Immature natural killer cell (primary cell): ENCODE measurements at places on chromosomes 3 and 15. TPM values are rescaled to one million over a fixed set of nuclear protein-coding genes. Genes with fewer than 3 reads are reported as not detected.

- H3K4me1 ChIP-seq, result no peaks in the 10 kb centered on the region
- no peak overlapping the region for H3K4me3 ChIP-seq
- H3K27ac ChIP-seq, result no peak overlapping the region
- H3K27me3 ChIP-seq, result peaks cover 6% of the 10 kb centered on the region
Observed at GRCh38 chr15:74239051-74239705, 3.1 kb downstream of the CCDC33 start.

- H3K4me1 ChIP-seq, result peaks cover 3% of the 10 kb centered on the region
- H3K27ac ChIP-seq, result peak overlapping the region; percentile 1
- no peak overlapping the region for H3K4me3 ChIP-seq
- H3K27me3 ChIP-seq, result peaks cover 6% of the 10 kb centered on the region
- H3K36me3 ChIP-seq, result no peaks in the 10 kb centered on the region
Observed at GRCh38 chr3:51044982-51045381, 340.1 kb upstream of the MANF start.

DNA sequence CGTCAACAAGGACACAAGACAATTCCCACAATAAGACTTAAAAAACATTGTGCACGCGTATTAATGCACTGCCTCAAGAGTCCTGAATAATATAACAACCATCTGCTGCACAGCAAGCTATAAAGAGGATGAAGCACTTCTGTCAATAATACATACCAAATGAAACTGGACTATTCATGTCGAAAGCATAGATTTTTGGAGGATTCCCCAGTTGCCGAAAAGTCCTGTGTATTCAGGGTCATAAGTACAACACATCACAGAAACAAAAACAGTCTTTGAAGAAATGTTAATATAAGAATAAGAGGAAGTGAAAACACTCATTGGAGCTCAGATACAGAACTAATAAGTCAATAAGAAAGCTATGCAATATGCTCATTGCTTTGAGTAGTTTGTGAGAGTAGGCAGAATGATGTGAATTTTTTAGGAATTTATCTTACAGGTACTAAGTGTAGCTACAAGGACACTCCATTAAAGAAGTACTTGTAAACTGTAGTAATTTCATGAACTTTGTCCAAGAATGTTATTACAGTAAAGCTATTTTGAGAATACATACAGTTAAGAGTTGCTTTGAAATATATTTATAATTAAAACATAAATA lies 31.6 kb downstream of the CBLB start:
- no peak overlapping the region for H3K4me3 ChIP-seq
- peaks cover 59% of the 10 kb centered on the region for H3K4me1 ChIP-seq
- H3K27ac ChIP-seq, result peak overlapping the region; percentile 82
- peaks cover 40% of the 10 kb centered on the region for H3K36me3 ChIP-seq
- DNase-seq, result no peak

- H3K36me3 ChIP-seq, result no peaks in the 10 kb centered on the region
- no peaks in the 10 kb centered on the region for H3K4me1 ChIP-seq
- no peaks in the 10 kb centered on the region for H3K27me3 ChIP-seq
Observed at GRCh38 chr3:54360320-54360719, 238.0 kb downstream of the CACNA2D3 start.

GRCh38 chr3:174483254-174483653 lies 375.9 kb upstream of the NAALADL2 start:
- H3K27me3 ChIP-seq, result no peaks in the 10 kb centered on the region
- H3K4me3 ChIP-seq, result no peak overlapping the region
- DNase-seq, result no peak
- no peak overlapping the region for H3K27ac ChIP-seq
- no peaks in the 10 kb centered on the region for H3K36me3 ChIP-seq

- H3K36me3 ChIP-seq, result no peaks in the 10 kb centered on the region
- peaks cover 7% of the 10 kb centered on the region for H3K4me1 ChIP-seq
- no peak for DNase-seq
Observed at GRCh38 chr3:121752261-121752660, 2.7 kb upstream of the GOLGB1 start.

- no peaks in the 10 kb centered on the region for H3K27me3 ChIP-seq
- no peaks in the 10 kb centered on the region for H3K4me1 ChIP-seq
- DNase-seq, result no peak
- no peak overlapping the region for H3K4me3 ChIP-seq
Observed at GRCh38 chr15:39948817-39949216, 14.9 kb downstream of the EIF2AK4 start.

- no peaks in the 10 kb centered on the region for H3K4me1 ChIP-seq
- no peak for DNase-seq
- H3K27me3 ChIP-seq, result no peaks in the 10 kb centered on the region
- H3K4me3 ChIP-seq, result no peak overlapping the region
- no peaks in the 10 kb centered on the region for H3K36me3 ChIP-seq
Observed at GRCh38 chr15:88174571-88174970, 82.0 kb downstream of the NTRK3 start.

- H3K4me1 ChIP-seq, result peaks cover 14% of the 10 kb centered on the region
- DNase-seq, result no peak
- no peaks in the 10 kb centered on the region for H3K36me3 ChIP-seq
- H3K27me3 ChIP-seq, result peaks cover 2% of the 10 kb centered on the region
- H3K27ac ChIP-seq, result no peak overlapping the region
- H3K4me3 ChIP-seq, result no peak overlapping the region
Observed at GRCh38 chr3:29282427-29283230, 1.8 kb downstream of the RBMS3 start.

GRCh38 chr15:65231306-65231705 lies 20.0 kb upstream of the CILP start:
- no peaks in the 10 kb centered on the region for H3K4me1 ChIP-seq
- peaks cover 8% of the 10 kb centered on the region for H3K36me3 ChIP-seq
- no peak for DNase-seq
- no peaks in the 10 kb centered on the region for H3K27me3 ChIP-seq
- H3K27ac ChIP-seq, result no peak overlapping the region
- H3K4me3 ChIP-seq, result no peak overlapping the region

- no peaks in the 10 kb centered on the region for H3K36me3 ChIP-seq
- peak overlapping the region; percentile 76 for H3K27ac ChIP-seq
- peaks cover 9% of the 10 kb centered on the region for H3K27me3 ChIP-seq
- H3K4me3 ChIP-seq, result peak overlapping the region; percentile 90
Observed at GRCh38 chr3:149971403-149972075, 844 bp upstream of the PFN2 start.

GRCh38 chr3:184981071-184981470 lies 169.1 kb downstream of the VPS8 start:
- DNase-seq, result no peak
- H3K4me1 ChIP-seq, result peaks cover 4% of the 10 kb centered on the region
- H3K4me3 ChIP-seq, result no peak overlapping the region
- H3K36me3 ChIP-seq, result peaks cover 54% of the 10 kb centered on the region
- H3K27ac ChIP-seq, result no peak overlapping the region

DNA sequence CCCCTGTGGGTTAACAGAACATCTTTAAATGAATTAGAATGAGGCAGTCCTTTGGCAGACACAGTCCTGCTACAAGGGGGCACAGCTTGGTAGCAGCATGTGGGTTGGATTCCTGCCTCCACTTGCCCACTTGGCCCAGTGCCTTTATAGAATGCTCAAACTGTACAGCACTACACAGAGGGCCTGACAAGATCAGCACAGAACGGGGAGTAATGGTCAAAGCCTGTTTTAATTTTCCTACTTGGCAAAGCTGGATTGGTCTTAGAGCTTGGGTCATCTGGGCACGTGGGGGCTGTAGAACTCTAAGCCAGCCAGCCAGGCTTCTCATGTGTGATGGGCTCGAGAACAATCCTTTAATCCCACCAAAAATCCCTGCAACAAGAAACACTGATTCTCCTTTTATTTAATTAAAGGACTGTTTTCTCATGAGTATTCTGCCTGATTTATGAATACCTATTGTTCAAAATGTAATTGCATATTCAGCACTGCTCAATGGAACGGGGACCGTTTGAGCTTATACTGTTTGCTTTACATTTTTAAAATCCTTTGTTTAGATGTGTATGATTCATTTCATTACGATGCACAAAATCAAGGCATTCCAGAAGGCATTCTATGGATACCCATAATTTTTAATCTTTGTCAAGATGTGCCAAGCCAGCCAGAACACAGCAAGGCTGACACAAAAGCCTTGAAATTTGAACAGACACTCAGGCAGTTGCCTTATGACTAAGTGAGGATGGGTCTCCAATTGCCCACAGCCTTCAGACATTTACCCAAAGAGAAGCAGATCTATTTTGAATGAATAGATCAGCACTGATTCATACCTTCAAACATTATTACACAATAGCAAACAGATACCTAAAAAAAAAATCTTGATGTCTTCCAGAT lies 249.3 kb upstream of the TGFBR2 start:
- no peak overlapping the region for H3K27ac ChIP-seq
- no peaks in the 10 kb centered on the region for H3K36me3 ChIP-seq
- no peak overlapping the region for H3K4me3 ChIP-seq

DNA sequence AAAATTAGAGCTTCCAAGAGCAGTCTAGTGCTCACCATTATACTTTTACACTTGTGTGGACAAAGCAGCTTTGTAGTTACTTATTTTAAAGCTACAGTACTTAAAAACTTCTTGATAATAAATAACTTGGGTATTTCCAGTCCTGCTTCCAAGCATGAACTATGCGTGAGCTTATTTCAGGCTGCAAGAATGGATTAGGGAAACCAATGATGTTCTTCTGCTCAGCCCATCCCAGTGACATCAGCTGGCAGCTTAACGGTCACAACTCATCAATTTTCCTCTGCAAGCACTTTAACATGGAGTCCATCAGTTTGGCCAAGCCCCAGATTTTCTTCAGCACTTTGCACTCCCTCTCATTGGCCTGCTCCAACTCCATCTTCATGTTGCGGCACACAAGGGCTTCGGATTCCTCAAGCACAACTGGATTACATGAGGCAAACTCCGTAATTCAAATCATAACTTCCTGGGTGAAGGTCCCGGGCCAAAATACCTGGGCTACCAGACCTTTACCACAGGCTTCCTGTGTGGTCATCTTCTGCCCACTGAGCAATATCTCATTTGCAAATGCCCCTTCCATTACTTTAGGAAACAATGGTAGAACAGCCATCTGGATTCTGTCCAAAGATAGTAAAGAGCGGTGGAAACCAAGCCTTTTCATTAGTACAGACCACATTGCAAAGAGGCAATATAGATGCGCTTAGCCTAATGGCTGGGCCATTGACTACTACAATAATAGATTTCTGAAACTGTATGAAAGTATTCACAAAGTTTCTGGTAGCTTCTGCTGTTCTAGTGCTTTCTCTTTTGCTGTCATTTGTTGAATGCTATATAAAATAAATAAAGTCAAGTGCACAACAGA lies 87.5 kb upstream of the DAZL start:
- H3K27me3 ChIP-seq, result peaks cover 5% of the 10 kb centered on the region
- H3K4me3 ChIP-seq, result no peak overlapping the region
- no peak overlapping the region for H3K27ac ChIP-seq
- peaks cover 10% of the 10 kb centered on the region for H3K4me1 ChIP-seq
- H3K36me3 ChIP-seq, result no peaks in the 10 kb centered on the region

Gene DNAH12
- polyA plus RNA-seq, result not detected

Gene PRR20G
- polyA plus RNA-seq, result not detected

Gene LMAN1L
- not detected for polyA plus RNA-seq

Gene GXYLT2
- polyA plus RNA-seq, result not detected

Gene STARD5
- 1.7 TPM for polyA plus RNA-seq

Gene SEMA3B
- not detected for polyA plus RNA-seq

Gene NR1I2
- polyA plus RNA-seq, result 0.40 TPM

Gene PLSCR1
- polyA plus RNA-seq, result 67.8 TPM

Gene TUSC7
- not detected for polyA plus RNA-seq

Gene KY
- polyA plus RNA-seq, result not detected

Gene SIDT1
- polyA plus RNA-seq, result 33.2 TPM
